Dermis blood vessel endothelial cell (primary cell): ENCODE measurements at places on chromosomes 7 and 10. TPM values are rescaled to one million over a fixed set of nuclear protein-coding genes. Genes with fewer than 3 reads are reported as not detected.

Gene TACR2
- total RNA-seq = 0.09 and 0.34 TPM in 2 replicates

Gene ASL
- total RNA-seq = 82.4 and 96.9 TPM in 2 replicates

Gene CYP26C1
- total RNA-seq = 1.9 and 5.4 TPM in 2 replicates

Gene FZD8
- total RNA-seq = 25.6 and 30.5 TPM in 2 replicates

Gene GRIFIN
- not detected in 2 replicates for total RNA-seq

Gene SORBS1
- 0.68 and 3.6 TPM in 2 replicates for total RNA-seq

Gene CYP2C8
- under 0.01 and 0.05 TPM in 2 replicates for total RNA-seq
